ENCODE measurements at places on chromosomes 12 and 14.

DNA sequence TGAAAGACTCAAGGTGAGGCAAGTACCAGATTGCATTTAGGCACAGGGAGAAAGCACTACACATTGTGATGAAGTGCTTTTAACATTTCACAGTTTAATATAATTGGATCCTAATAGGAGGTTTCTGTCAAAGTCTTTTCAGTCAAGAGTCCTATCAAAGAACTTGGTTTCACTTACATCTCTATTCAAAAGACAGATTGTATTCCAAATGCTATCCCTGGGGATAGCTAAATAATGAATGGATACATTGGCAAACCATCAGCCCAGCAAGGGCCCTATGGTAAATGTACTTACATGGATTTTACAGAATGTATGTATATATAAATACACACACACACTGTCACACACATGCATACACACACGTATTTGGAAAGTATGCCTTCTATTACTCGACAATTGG, 655.5 kb upstream of the FLRT2 start:
- no peak for DNase-seq

- no peak for DNase-seq
Observed at GRCh38 chr12:106710143-106710893, 64.2 kb upstream of the RIC8B start.

DNA sequence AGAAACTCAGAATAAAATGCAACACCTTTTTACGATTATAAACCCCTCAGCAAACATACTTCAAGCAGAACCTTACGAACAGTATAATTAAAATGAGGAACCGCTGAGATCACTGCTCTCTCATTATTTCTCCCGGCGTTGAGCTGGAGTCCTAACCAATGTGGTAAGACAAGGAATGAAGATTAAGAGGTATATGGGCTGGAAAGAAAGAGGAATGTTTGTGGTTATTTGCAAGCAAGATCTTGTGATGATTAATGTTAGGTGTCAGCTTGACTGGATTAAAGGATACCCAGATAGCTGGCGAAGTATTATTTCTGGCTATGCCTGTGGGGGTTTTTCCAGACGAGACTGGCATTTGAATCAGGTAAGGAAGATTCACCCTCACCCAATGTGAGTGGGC, 10.3 kb upstream of the ZNF84 start:
- no peak for DNase-seq

GRCh38 chr12:113019025-113019424, 37.5 kb upstream of the DTX1 start:
- no peak for DNase-seq

GRCh38 chr12:48817873-48818830, at the start of gene CACNB3:
Gene CACNB3 (plus strand): TSS chr12:48818496. CDS start chr12:48818930, 434 bp downstream.
- peak; percentile 62 for DNase-seq

- no peak for DNase-seq
Observed at GRCh38 chr14:30005114-30005808, 77.6 kb upstream of the PRKD1 start.

DNA sequence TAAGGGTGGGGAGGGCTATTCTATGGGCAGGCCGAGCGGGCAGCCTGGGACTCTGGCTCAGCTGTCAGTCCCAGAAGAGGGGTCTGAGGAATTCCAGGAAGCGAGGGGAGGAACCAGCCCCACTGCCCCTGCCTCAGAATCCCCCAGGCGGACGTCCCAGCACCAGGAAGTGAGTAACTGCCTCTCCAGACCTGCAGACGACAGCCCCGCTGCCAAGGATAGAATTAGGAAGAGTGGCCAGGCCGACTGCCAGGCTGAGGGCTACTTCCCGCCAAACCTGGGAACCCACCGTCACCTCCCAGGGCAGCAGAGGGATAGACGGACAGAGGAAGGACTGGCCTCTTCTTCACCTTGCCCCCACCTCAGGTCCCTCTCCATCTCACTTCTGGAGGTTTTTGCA, 6.7 kb upstream of the BDKRB2 start:
- no peak for DNase-seq

GRCh38 chr12:107503887-107504885, 181.4 kb upstream of the PWP1 start:
- no peak for DNase-seq

DNA sequence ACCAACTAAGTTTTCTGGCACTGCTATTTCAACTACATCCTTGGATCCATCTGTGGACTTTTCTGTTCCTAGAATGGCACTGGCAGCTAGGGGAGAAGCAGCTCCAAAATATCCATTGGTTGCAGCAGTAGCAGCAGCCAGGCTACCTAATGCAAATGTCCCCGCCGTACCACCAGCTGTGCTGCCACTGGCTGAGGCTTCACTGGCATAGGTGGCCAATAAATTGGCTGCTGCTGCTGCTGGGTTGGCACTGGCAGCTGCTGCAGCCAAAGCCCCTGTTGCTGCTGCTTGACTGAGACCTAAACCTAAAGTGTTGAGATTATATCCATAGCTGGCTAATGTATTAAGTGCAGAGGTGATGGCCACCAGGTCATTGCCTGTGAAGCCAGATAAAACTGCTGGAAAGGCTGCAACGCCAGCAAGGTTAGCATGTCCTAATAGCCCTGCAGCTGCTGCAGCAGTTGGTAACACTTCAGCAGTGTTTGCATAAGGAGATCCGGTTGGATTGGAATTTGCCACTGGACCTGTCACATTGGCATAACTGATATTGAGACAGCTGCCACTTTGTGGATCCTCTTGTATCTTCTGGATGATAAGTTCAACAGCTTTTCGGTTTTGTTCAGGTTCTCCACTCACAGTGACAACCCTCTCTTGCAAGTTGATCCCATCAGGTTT, 149.5 kb downstream of the NOVA1 start:
- DNase-seq: no peak

DNA sequence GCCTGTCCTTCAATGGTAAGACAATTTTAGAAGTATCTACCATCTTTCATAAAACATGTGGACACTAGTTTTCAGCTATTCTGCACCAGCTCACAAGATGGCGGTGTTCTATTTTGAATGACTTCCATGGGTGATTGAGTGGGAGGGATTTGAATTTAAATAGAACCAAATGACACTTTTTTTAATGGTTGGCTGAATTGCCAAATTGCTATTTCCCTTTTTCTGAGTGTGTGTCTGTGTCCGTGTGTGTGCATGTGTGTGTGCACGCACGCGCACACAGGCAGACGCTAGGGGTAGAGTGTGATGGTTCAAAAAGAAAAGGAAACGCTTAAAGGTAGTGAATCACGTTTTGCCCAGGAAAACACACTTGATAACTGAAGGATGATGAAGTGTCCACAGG, 362.6 kb downstream of the DAD1 start:
- DNase-seq: no peak

- no peak for DNase-seq
Observed at GRCh38 chr12:14902465-14902864, 16.8 kb upstream of the MGP start.

DNA sequence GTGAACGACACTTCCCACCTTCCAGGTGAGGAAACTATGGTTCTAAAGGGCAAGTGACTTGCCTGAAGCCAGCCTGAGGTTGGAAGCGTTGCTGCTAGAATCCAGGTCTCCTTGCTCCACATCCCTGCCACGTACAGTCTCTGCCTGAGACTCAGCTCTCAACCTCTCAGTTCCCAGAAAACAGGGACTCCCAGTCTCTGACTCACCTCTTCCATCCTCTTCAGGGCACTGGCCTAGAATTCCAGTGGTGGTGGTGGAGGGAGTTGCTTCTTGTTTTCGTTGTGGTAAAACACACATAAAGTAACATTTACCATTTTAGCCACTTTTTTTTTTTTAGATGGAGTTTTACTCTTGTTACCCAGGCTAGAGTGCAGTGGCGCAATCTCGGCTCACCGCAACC, 7.3 kb downstream of the GPR68 start:
- DNase-seq: no peak

DNA sequence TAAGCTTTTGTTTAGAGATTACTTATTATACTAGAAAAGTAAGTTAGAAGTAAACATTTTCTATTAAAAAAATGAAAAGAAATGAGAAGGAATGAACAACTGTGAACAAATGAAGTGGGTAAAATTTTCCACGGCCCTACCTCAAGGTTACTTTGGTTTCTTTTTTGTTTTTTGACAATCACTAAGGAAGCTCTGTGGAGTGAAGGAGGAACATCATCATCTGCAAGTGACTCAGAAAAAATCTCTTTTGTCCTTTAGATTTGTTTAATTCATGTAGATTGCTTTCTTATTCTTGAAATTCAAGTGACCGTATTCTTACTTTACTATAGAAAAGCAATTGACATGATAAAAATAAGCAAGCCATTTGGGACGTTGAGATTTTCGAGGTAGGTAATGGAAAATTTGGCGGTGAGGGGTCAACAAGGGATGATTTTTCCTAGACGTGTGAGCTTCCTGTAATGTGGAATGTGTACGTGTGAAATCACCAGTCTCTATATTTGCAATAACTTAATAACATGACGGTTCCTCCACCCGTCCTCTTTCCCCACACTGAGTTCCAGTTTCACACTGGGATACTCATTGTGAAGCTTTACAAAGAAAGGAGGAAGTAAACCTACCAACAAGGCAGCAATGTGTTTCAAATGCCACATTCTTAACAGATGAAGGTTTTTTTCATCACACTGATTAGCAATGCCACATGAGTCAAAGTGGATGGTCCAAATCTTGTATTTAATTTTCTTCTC, 62.3 kb upstream of the EGLN3 start:
- DNase-seq: no peak

- DNase-seq: no peak
Observed at GRCh38 chr14:65333943-65334687, 78.4 kb upstream of the FUT8 start.

DNA sequence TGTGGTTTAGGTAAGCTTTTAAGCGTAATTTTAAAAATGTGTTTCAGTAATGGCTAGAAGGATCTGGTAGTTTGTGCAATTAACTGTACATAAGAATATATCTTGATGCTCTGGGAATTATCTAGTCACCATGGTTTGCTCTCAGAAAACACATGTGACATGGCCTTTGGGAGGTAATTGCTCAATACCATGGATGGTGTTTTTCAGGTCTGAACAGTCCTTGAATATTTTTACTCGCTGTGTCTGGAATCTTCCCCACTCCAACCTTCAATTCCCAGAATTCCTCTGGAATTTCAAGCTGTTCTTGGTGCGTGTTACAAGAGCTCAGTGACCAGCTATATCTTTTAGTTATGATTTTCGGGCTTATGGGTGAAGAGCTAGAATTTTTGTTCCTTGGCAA, 85.3 kb downstream of the DAAM1 start:
- DNase-seq: no peak

- DNase-seq: no peak
Observed at GRCh38 chr12:50991291-50991690, 34.9 kb downstream of the SLC11A2 start.

- DNase-seq: no peak
Observed at GRCh38 chr14:47186486-47186885, 488.9 kb downstream of the MDGA2 start.

DNA sequence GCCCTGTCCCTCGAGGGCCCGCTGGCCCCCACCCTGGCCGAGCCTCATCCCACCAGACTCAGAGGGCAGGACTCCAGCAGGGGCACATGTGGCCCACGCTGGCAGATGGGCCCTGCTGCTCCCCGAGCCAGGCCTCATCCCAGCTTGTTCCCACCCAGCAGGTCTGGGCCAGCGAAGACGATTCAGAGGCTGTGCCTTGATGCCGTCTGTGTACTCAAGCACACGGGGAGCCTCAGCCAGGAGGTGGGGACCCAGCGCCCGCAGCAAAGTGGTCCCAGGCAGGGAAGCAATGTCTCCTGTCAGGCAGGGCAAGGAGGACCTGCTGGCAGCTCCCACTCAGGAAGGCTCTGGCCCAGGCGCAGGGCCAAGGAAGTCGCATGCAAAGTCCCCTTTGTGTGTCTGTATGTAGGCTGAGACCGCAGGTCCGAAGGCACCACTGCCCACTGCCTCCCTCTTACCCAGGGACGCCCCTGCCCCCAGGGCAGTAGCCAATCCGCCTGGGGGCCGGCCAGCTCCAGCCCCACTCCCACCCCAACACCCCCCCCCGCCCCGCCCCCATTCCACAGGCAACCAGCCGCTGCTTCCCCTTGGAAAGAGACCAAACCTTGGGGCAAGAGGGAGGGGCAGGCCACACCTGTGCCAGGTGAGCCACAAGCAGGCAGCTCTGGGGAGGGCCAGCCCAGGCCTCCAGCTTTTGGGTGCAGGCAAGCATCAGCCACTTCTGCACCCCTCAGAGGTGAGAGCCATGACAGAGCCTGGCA, 9.4 kb downstream of the DEGS2 start:
- no peak for DNase-seq

GRCh38 chr14:104551851-104552737, 27.5 kb upstream of the C14orf180 start:
- no peak for DNase-seq

DNA sequence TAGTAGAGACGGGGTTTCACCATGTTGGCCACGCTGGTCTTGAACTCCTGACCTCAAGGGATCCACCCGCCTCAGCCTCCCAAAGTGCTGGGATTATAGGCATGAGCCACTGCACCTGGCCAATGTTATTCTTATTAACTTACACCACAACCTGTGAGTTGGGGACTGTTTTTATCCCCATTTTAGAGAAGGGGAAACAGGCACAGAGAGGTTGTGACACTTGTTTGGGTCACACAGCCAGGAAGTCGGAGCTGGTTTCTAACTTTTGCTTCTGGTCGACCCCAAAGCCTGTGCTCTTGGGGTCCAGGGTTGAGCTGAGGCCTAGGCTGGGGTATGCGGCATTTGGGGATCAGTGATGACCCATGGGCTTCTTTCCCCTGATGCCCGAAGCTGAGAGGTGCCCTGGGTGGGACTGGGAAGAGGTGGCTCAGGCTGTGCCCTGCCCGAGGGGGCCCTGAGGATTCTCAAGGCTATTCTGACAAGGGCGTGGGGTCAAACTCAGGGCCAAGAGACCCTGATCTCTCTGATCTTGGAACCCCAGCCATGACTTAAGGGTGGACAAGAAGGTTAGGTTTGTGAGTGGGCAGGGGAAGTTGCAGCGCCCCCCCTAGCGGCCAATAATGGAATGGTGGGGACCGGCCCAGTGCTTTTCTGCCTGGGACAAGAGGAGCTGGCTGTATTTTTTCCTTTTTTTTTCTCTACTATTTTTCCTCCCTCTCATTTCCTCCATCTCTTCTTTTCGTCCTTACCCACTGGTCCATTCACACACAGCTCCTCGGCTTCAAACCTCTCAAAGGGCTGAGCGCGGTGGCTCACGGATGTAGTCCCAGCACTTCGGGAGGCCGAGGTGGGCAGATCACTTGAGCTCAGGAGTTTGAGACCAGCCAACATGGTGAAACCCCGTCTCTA, 3.0 kb downstream of the SDSL start:
- DNase-seq: peak; percentile 10

- DNase-seq: no peak
Observed at GRCh38 chr14:75283833-75284563, 5.4 kb downstream of the FOS start.
